Activated naive CD8-positive, alpha-beta T cell treated with anti-CD3 and anti-CD28 coated beads for 36 hours (primary cell): ENCODE measurements at places on chromosomes 7 and 10.
A peak's percentile ranks its signal among the peaks of the same experiment; 100 is the strongest.

DNA sequence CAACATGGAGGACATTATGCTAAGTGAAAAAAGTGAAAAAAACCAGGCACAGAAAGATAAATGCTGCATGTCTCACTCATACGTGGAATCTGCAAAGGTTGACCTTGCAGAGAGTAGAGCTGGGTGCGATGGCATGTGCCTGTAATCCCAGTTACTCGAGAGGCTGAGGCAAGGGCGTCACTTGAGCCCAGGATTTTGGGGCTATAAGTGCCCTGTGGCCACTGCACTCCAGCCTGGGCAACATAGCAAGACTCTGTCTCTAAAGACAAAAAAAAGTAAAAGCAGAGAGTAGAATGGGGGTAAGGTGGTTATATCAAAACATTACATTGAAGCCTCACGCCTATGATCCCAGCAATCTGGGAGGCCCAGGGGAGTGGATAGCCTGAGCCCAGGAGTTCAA lies 22.8 kb downstream of the CBX3 start:
- DNase-seq, result no peak

DNA sequence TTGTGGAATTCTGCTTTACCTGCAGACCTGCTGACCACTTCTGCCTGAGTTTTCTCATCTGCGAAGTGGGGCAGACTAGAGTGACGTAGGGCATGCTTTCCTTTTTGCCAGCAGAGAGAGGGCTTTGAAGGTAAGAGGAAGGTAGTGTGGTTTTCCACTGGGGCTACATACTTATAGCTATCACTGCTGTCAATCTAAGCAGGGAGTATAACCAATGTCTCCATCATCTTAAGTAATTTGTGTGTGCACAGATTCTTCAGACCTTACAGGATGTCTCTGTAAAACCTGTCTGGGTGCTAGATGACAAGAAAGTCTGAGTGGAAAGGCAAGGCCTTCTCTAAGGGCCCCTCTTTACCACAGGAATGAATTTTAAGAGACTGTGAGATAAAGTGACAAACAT lies 106.8 kb downstream of the RBM20 start:
- no peak for DNase-seq

DNA sequence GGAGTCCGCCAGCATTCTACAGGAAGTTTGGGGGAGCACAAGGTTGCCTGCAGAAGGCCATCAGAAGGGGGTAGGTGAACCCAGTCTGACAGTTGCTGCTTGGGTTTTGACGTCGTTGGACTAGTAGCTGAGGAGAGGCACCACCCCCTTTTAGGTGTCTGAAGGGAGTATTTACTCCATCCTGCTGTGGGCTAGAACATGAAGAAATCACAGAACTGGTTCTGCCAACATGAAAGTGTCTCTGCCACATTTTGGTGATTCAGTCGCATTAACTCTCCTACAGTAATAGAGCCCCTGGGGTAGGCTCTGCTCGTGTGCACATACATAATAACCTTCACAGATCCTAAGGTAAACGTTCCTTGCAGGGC lies 834 bp upstream of the TRIL start:
- no peak for DNase-seq

DNA sequence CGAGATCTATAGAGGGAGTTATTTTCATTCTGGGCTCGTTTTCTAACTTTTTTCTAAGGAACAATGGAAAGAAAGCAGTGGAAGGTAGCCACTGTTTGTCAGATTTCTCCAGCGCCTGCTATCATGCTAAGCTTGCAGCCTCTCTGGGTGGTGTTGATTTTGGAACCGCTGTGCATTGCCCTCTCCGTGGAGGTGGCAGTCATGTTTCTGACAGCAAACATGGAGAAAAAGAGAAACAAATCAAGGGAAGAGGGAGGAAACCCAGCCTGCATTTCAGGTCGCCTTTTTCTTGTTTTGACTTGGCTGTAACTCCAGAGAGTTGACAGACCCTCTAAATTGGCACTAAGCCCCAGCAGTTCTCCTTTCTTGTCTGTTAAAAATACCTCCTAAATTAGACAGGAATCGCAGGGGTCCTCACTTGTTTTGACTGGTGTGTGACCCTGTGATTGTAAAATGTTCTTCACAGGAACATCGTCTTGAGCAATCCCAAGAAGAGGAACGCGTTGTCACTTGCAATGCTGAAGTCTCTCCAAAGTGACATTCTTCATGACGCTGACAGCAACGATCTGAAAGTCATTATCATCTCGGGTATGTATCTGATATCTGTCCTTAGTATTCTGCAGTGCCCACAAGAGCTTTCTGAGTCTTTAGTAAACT lies 4.8 kb downstream of the ECHDC3 start:
- DNase-seq, result no peak

GRCh38 chr10:13053794-13054462 lies 46.0 kb upstream of the OPTN start:
- no peak for DNase-seq

DNA sequence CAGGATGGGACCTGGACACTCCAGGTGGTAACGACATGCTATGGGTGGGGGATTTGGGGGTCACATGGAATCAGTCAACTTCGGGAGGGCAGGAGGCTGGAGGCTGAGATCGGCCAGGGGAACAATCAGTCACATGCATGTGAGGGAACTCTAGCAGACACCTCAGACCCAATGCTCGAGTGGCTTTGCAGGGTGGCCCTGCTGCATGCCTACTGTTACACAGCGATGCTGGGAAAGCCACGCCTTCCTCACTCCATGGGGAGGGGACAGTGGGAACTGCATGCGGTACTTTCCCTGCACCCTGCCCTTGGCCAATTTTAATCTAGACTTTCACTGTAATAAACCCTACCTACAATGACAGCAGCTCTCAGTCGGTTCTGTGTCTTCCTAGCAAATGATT lies 6.6 kb upstream of the ZNF32 start:
- no peak for DNase-seq

GRCh38 chr7:954330-955238 lies at the start of gene ADAP1:
Gene ADAP1 (minus strand): TSS chr7:954680. CDS start chr7:954477, 203 bp downstream.
- DNase-seq, result peak; percentile 80

DNA sequence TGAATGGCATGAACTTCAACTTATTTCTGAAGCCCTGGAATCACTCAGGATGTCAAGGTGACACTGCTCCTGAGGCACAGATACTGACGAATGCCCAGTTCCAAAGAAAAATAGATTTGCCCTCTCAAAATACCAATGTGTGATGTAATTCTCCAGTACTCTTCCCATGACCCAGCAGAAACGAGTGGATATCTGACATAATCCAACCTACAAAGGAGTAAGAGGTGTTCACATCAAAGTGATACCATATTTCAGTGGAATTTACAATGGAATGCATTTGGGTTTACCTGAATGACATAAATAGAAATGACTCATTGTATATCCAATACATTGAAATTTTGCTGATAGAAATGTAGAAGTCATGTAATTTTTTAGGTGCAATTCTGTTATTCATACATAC lies 120.9 kb upstream of the ADAM12 start:
- DNase-seq, result no peak
